ENCODE measurements at places on chromosomes 4 and X. TPM values are rescaled to one million over a fixed set of nuclear protein-coding genes. Genes with fewer than 3 reads are reported as not detected.

Gene FAM9B
- not detected for total RNA-seq

Gene PDE5A
- total RNA-seq, result 3.4 TPM

Gene UGT2B10
- total RNA-seq, result not detected

Gene TMEM35A
- total RNA-seq, result 1.9 TPM

Gene NAAA
- 21.1 TPM for total RNA-seq

Gene CT45A10
- not detected for total RNA-seq

Gene YY2
- 0.90 TPM for total RNA-seq

All from dermis microvascular lymphatic vessel endothelial cell (primary cell).